ENCODE measurements at places on chromosomes 2 and 18.

- DNase-seq: no peak
Observed at GRCh38 chr2:178220814-178221213, 26.5 kb downstream of the OSBPL6 start.

DNA sequence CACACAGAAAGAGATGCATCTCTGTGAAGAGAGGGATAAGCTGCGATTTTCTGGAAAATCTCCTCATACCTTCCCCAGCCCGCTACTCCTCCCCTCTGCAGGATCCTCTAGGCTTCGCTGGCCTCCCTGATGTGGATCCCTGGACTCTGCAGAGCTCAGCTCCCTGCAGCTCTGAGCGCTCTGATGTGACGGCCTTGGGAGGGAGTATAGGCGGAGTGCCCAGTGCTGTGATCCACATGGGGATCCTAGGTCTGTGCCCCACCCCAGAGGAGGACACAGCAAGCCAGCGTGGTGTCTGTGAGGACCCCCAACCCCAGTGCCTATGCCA lies 111.0 kb downstream of the GYPC start:
- no peak for DNase-seq

- DNase-seq: no peak
Observed at GRCh38 chr2:201059961-201060755, 11.3 kb downstream of the HYCC2 start.

GRCh38 chr18:61808286-61808685 lies 84.5 kb downstream of the RNF152 start:
- DNase-seq: no peak

DNA sequence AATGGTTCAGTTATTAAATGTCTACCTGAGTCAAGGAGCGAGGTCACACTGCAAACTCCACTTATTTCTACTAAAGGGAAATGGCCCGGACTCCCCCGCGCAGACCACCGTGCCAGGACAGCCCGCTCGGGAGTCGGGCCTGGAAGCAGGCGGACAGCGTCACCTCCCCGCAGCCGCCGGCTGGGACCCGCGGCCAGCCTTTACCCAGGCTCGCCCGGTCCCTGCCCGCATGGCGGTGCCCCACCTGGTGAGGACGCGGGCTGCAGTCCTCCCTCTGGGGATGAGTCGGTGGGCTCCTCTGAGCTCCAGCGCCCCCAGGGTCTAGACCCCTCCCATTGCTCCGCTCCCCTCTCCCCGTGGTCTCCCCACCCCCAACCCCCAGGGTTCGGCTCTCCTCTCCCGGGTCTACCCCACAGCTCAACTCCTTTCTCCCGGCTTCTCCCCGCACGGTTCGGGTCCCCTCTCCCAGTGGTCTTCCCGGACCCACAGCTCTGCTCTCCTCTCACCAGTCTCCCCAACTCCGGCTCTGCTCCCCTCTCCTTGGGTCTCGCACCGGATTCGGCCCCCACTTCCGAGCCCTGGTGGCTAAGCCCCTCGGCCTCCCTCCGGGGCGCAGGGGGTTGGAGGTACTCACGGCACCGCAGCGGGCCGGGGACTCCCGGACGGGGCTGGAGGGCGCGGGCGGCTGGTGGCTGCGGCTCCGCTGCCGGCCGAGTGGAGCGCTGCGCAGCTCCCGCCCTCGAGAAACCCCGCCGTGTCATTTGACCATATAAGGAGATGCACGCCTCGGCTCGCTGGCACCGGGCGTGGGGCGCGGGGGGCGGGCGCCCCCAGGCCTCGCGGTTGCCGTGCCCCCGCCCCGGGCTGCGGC lies at the start of gene FHL2:
FHL2 (minus strand) TSS at position 716 of the 871 bp plus-strand sequence. CDS start 12,535 bp downstream, outside the sequence.
- peak; percentile 59 for DNase-seq

GRCh38 chr2:132668189-132668823 lies 1.7 kb downstream of the LYPD1 start:
- no peak for DNase-seq

DNA sequence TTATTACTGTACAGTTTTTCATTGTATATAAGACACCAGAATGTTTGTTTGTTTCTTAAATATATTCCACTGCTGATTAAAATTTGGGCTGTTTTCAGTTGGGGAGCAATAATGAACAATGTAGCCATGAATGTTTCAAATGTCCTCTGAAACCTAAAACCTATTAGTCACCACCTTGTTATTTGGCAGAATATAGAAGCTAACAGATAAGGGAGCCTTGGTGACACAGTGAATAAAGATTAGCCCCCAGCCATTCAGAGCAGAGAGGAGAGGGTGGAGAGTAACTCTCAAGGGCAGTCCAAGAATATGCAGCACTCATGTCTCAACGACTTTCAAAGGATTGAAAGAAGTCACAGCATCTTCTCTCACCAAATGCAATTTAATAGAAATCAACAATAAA lies 43.1 kb upstream of the ATP8B1 start:
- DNase-seq: no peak

DNA sequence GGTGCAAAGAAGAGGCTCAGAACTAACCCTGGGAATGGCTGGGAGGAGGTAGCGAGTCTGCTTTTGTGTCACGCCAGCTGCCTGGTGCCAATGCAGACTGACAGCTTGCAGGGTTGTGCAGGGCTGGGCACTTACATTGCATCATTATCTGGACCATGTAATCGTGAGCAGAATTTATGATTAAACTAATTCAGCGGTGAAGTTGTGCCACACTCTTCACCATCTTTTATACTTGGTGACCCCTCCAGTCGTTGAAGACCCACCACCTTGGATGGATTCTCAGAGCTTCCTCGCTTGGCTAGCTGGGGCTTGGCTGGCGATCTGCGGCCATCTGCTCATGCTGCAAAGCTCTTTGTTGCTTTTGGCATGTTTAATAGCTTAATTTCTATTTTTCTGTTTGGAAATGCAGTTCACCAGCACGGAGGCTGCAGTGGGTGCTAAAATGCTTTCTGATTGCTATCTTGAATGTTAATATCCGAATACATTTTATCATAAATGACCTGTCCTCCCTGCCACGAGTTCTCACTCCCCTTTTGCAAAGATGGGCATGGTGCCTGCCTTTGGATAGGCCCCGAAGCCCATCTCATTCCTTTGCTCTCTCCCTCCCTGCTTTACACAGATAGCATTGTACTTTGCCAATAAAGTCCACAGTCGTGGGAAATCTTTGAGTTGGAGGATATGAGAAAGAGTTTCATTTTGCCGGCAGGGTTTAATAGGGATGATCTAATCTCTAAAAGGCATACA lies 188.2 kb downstream of the PRKCE start:
- no peak for DNase-seq

DNA sequence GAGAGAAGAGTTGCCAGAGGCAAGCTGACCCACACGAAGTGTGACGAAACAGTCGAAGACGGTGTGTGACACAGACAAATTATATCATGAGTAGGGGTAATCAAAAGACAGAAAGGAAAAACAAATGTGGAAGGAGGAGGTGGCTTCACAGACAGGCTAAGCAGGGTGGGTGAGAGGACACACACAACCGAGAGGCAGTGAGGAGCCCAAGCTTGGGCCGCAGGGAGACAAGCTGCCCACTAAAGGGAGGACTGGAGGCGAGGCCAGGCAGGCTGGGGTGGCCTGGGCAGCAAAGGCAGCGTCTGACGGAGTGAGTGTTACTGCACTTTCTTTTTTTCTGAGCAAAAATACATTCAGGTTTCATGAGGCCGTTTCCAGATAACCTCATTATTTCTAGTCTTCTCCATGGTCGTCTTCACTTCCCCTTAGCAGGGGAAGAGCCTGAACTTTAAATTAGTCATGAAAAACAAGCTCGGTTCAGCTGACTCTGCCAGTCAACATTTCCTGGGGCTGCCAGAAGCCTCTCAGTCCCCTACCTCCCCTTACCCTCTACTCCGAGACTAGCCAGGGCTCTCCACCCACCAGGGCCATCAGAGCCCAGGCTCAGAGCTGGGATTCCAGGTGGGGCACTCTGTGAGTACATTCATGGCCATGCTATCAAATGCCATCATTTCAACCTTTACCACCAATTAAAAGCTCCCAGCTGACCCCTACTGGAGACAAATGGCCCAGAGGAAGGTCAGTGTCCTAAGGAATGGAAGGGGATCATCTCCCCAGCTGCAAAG lies 13.8 kb upstream of the ZFP36L2 start:
- no peak for DNase-seq

GRCh38 chr18:28086670-28087552 lies 90.0 kb downstream of the CDH2 start:
- DNase-seq: no peak

GRCh38 chr2:48888066-48888465 lies 132.5 kb upstream of the LHCGR start:
- no peak for DNase-seq

GRCh38 chr2:193373120-193373519 lies 1178.4 kb upstream of the TMEFF2 start:
- no peak for DNase-seq

DNA sequence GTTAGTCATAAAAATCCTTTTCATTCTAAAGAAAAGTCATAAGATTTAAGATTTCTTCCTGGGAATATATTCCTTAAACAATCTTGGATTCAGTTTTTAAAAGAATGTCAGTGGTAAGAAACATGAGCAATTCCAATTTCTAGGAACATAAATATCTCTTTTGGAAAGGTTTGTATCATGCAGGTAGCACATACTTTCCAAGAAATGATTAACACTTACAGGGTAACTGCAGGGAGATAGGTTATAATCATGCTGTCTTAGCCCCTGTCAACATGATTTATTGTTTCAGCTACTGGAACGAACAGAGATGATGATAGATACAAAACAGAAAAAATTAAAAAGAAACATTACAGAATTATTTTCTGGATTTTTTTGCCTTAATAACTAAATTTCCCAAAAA lies 1537.7 kb downstream of the LRP1B start:
- DNase-seq: no peak

DNA sequence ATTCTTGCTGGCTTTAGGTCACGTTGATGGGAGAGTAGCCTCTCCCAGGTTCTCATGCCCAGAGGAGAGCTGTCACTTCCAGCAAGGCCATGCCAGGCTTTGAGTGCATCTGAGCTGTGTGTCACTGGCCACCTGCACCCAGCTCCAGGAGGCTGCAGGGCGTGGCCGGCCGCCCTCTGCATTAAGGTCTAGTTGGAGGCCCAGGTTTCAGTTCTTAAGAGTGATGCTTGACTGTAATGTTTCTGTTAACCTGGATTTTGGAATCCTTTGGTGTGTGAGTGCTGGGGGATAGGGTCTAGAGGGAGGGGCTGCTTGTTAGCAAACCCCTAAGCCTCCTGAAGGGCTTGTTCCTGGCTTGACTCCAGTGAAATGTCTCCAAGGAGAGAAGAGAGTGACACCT lies 140.1 kb downstream of the ACOXL start:
- peak; percentile 55 for DNase-seq

- DNase-seq: no peak
Observed at GRCh38 chr2:10465910-10466309, 17.8 kb upstream of the ODC1 start.

All from GM06990 (cell line).